H54 (cell line): ENCODE measurements at places on chromosomes 4 and X.

GRCh38 chr4:153258750-153259149 lies 54.5 kb downstream of the TRIM2 start:
- DNase-seq = no peak

GRCh38 chrX:27626066-27626465 lies 35.9 kb downstream of the DCAF8L2 start:
- no peak for DNase-seq

GRCh38 chrX:153214934-153215333 lies 35.9 kb downstream of the MAGEA1 start:
- DNase-seq = no peak

GRCh38 chr4:180617196-180617595 lies 1626.0 kb upstream of the TENM3 start:
- no peak for DNase-seq

GRCh38 chrX:140172401-140172800 lies 207.1 kb upstream of the CXorf66 start:
- DNase-seq = no peak

GRCh38 chr4:40331101-40331745 lies 3.9 kb upstream of the CHRNA9 start:
- DNase-seq = no peak

- DNase-seq = no peak
Measured at GRCh38 chr4:40769266-40769665, 19.5 kb downstream of the NSUN7 start.

DNA sequence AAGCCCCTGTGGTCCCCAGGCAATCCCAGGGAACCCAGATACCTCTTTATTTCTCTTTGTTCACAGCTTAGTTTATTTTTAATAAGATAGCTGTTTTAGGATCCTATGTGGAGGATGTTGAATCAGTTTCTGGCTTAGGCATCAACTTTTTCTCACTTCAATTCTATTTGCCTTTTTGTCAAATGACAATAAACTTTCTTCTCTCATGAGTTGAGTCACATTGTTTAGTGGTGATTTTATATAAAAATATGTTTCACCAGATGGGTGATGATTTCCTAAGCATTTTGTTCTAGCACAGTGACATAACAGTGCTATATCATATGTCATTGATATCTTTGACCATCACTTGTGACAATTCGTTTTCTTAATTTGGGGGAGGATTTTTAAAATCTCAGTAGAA lies 198.1 kb upstream of the PUDP start:
- DNase-seq = no peak

GRCh38 chr4:37629713-37630112 lies 56.5 kb downstream of the RELL1 start:
- DNase-seq = no peak

GRCh38 chr4:112214390-112215264 lies 17.0 kb upstream of the AP1AR start:
- no peak for DNase-seq

GRCh38 chrX:150032742-150033141 lies 94.5 kb upstream of the EOLA2 start:
- no peak for DNase-seq

DNA sequence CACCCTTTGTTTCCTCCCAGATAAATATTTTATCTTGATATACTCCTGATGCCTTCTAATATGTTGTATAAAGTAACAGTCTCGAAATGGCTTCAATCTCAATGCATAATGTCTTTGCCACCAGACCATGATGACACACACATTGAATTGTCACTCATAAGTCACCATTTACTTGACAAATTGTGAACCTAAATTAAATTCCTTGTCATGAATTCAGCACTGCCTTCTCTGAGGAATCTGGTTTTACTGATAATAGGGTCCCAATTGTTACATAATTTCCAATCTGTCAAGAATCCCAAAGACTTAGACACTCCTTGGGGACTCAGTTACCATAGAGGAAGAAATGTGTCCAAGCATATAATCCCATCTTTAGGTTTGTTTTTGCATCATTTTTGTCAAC lies 82.3 kb downstream of the NWD2 start:
- no peak for DNase-seq

DNA sequence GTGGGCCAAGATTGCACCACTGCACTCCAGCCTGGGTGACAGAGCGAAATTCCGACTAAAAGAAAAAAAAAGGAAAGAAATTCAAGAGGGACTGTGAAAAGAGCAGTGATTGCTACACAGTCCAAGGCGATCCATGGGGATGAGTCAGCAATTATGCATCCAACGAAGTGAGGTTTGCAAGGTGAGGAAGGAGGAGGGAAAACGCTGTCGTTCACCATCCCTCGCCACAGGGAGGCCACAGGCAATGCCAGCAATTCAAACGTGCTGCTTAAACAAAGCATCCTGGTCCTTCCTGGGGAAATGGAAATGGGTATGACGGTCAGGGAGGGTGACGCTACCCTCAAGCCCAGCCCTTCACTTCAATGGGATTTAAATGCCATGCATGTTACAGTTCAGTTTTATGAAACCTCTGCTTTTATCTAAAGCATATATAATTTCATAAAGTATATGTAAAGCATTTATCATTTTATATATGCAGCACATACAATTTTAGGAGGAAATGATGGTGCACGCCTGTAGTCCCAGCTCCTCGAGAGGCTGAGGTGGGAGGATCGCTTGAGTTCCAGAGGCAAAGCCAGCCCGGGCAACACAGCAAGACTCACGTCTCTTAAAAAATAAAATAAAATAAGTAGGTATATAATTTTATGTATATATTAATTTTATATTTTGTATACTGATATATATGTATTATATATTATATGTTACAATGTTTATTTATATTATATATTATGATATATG lies 108.7 kb downstream of the DHRSX start:
- DNase-seq = peak; percentile 62

DNA sequence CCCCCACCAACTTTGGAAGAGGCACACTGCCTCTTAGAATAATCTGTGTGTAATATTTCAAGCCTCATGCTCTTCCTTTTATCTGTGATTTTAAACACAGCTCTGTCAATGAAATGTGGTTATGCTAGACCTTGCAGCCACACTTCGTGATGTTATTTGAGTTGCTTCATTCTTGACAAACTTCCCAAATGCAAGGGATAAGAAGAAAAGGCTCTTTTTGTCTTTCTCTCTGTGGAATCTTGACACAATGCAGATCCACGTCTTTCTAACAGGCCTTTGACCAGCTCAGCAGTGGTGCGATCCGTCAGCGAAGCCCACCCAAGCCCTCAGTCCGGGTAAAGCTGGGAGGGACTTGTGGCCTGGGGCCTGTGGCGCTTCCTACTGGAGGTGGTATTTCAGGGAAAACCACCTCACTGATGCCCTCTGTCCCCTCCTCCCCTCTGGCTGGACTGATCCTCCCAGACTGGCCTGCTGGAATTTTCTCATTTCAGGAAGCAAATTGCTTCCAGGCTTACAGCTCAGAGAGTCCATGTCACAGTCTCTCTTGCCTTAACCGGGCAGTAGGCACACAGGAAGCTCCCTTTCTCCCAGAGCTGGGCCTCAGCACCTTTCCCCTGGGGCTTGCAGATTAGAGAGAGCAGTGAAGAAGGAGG lies 19.5 kb upstream of the CCKAR start:
- DNase-seq = no peak

DNA sequence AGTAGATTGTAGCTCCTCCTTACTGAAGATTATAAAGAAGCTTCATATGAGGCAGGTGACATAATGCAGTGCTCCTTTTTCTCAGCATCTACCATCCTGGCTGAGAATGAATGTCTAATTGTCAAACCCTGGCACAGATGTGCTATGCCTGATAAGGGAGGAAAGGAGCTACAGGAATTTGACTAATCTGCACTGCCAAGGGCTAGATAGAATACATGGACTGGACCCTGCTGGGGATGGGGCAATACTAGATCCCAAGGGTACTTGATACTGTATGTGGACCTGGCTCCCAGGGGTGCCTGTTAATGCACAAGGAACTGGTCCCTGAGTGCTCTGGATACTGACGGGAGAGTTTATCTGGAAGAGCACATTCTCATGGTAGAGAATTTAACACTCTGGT lies 362.2 kb upstream of the EMCN start:
- no peak for DNase-seq

GRCh38 chrX:26562156-26562555 lies 346.2 kb downstream of the MAGEB5 start:
- DNase-seq = no peak

- no peak for DNase-seq
Measured at GRCh38 chr4:169795585-169795984, 37.8 kb upstream of the HPF1 start.

DNA sequence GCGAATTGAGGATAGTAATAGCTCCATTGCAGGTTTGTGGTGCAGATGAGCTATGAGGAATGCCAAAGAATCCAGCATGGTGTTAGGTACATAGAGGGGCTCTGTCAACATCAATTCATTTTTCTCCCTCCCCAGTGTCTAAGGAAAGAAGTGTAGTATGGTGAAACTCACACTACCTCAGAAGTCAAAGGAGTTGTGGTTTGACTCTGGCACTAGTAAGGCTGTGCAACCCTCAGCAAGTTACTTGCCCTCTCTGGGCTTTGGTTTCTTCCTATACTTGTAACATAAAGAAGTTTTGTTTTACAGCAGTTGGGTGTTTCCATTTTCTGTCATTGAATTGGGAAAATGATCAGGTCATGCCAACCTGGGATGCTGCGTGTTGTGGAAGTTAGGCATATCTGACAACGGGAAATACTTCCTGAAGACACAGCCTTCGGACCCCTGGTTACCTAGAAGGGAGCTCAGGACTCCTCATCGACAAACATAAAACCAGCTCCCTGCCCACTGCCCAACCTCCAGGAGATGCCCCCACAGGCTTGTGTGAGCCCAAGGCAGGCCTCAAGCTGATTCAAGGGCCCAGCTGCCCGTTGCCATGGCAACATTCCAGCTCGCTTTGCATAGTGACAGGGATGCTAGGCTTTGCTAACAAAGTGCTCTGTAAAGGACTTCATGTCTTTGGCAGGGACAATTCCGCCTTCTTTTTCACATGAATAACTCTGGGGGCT lies 71.4 kb downstream of the RTL5 start:
- DNase-seq = no peak

DNA sequence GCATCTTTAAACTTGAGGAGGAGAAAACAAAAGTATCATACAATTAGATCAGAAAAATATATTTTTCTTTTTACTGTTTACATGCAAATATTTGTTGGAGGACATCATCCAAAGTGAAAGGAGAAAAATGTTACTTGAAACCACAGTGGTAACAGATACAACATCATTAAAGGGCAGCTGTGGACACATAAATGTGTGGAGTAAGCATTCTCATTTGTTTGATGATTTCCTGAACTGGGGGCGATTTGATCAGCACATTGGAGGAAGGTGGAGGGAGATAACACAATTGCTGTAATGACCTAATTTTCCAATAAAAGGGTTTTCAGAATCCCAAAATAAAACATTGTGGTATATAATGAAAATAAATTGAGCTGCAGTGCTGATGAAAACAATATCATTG lies 314.5 kb upstream of the HS3ST1 start:
- no peak for DNase-seq

GRCh38 chr4:77413766-77414165 lies 191.9 kb upstream of the CXCL13 start:
- no peak for DNase-seq

DNA sequence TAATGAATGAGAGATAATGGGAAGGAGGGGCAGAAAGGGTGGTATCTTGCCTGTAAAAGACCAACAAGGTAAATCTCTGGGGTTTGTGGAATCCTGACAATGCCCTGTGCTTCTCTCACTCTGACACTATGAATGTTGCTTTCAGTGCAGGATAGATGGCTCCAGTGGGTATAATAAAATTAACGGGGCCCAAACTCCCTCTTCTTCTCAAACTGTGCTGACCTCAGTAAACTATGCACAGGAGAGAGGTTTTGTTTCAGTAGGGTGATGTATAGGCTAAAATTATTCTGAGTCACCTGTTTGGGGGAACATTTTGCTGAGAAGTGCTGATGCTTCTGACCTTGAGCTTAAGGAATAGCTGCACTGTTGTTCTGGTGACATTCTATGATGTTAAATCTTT lies 82.6 kb downstream of the TSPAN7 start:
- no peak for DNase-seq

GRCh38 chr4:8790749-8791148 lies 80.9 kb downstream of the HMX1 start:
- no peak for DNase-seq

DNA sequence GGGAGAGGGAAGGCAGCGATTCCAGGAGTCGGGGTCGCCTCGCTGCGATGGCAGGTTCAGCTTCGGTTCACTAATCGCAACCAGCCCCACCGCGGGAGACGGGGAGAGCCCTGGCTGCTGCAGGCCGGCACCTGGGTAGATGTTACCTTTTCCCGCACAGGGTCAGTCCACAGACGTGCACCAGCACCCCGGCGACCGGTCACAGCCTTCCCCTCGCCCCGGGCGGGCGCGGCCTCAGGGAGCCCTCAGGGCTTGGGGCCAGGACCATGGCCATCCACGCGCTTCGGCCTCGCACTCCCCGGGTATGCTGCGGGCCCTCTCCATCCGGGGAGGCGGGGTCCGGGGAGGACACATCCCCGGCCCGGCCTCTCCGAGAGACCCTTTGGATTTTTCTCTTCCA lies 26.1 kb upstream of the EXOC1L start:
- DNase-seq = no peak
